Frontal cortex (tissue), 4 donors: ENCODE measurements at places on chromosomes 5 and 9. TPM values are rescaled to one million over a fixed set of nuclear protein-coding genes. Genes with fewer than 3 reads are reported as not detected.

TESK1 gene
- total RNA-seq = 12.2 TPM

WDR31 gene
- total RNA-seq = 2.4 TPM

CXCL14 gene
- 7.7 TPM for total RNA-seq

DOLPP1 gene
- total RNA-seq = 16.7 TPM

FAM219A gene
- 22.4 TPM for total RNA-seq

TNFSF8 gene
- total RNA-seq = under 0.01 TPM

HEMGN gene
- total RNA-seq = 3.7 TPM

UBLCP1 gene
- total RNA-seq = 17.1 TPM

LAMC3 gene
- 2.4 TPM for total RNA-seq

GPR150 gene
- not detected for total RNA-seq

ADAMTS13 gene
- total RNA-seq = 2.0 TPM

KIF4B gene
- 0.41 TPM for total RNA-seq

GRCh38 chr9:100379862-100380261 is 27.1 kb upstream of the TEX10 start:
- no peak for DNase-seq

- DNase-seq = no peak
These were observed 349.4 kb downstream of the SH3GL2 start for GRCh38 chr9:17928228-17928627.

DNA sequence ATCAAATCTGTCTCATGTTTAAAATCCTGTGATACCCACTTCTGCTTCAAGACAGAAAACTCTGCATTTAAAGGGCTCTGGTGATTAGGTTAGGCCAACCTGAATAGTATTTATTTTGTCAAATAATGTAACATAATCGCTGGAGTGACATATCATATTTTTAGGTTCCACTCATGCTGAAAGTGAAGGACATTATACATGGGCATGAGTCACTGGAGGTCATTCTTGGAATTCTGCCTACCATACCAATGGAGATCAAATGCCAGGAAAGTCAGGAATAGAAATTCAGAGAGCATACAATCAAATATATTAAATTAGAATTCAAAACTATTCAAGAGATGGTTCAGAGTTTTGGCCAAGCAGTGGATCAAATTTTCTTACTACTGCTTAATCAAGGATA is 97.1 kb upstream of the PRSS3 start:
- DNase-seq = no peak

DNA sequence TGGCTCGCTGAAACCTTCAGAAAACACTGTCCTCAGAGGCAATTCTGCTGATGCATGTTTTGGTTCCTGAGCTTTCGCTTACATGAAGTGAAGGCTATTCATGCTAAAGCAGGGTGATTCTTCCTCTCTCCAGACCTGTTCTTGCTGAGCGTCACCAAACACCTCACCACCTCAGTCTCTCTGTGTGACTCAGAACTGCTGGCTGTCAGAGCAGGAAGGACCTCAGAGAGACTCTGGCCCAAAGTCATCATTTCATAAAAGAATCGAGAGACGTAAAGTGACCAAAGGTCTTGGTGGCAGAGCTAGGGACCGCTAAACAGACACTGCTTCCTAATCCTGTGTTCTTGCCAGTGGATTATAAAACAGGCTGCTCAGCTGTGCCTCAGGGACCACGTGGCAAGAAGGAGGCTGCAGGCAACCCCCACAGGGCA is 73.8 kb downstream of the LHFPL2 start:
- DNase-seq = no peak

DNA sequence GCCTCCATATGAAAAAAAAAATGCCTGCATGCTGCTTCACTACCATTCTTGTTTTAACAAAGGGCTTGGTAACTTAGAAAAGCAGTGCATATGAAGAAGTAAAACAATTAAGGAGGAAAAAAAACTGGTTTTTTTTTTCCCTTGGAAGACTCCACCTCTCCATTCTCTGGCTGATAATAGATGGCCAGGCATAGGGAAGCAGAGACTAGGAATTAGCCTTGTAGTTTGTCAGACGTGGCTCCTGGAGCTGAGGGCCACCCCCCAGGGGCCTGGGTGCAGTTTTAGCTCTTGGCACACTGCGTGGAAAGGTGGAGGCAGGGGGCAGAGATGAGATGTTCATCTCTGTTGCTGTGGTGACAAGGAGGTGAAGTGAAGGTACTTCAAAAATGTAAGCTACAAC is 42.7 kb downstream of the WDR36 start:
- DNase-seq = no peak

GRCh38 chr9:6214434-6214833 is 1.2 kb upstream of the IL33 start:
- DNase-seq = no peak

GRCh38 chr5:68377733-68378132 is 162.2 kb downstream of the PIK3R1 start:
- no peak for DNase-seq

DNA sequence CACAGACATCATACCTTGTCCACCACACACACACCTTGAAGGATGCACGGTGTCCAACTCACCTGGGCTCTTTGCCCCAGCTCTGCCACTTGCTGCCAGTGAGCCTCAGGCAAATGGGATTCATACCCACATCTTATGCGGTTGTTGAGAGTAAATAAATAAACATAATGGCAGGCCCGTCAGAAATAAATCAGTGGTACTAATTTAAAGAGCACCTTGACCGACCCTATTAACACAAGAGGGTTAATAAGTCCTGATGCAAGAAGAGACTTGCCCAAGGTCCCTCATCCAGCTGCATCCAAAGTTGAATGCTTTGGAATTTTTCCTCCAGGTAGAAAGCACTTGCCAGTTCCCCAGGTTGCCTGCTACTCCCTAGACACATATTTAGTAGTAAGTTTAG is 11.6 kb upstream of the AKNA start:
- no peak for DNase-seq

DNA sequence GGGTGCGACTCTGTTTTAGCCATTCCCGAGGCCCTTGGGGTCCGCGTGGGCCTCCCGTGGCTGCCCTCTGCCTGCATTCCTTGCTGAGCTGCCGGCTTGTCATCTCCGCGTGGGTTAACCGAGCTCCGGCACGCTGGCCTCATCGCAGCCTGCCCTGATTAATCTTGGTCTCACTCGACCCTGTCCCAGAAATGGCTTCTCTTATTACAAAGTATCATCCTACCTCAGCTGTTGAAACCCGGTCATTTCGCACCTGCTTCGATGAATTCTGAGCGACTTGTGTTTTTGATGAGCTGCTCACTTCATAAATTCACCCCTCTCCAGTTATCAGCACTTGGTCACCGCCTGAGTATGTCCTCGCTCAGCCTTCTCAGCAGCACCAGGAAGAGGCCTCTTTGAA is 123.5 kb upstream of the EGFLAM start:
- DNase-seq = no peak

DNA sequence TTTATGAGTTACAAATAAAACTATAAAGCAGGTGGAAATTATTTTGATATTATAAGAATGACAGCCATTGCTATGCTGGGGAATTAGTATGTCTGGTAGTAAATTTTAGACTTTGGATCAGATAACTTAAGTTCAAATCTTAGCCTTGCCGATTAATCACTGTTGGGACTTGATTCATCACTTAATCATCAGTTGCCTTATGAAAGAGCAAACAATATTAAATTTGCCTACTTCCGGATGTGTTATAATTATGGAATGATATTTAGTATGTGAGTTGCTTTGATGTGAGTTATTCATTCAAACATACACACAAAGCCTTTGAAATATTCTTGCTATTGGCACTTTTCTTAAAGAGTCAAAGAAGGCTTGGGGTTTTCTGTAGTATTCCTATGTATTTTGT is 717.7 kb downstream of the BRINP1 start:
- DNase-seq = no peak

GRCh38 chr5:39443911-39444310 is 19.1 kb upstream of the DAB2 start:
- no peak for DNase-seq

DNA sequence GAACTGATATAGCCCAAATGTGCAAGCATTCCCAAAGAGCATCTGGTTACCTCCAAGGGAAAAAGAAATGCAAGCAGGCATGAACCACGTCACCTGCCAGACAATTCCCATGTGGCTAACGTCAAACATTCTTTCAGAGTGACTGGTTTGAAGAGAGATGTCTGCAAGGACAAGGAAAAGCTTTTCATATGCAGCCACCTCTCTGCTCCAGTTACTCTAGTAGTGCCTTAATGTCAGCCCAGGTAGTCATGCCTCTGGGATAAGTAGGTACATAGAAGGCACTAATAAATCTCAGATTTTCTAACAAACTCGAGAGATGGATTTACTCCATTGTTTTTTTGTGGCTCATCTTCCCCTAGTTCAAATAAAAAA is 96.8 kb upstream of the IFNK start:
- DNase-seq = no peak

DNA sequence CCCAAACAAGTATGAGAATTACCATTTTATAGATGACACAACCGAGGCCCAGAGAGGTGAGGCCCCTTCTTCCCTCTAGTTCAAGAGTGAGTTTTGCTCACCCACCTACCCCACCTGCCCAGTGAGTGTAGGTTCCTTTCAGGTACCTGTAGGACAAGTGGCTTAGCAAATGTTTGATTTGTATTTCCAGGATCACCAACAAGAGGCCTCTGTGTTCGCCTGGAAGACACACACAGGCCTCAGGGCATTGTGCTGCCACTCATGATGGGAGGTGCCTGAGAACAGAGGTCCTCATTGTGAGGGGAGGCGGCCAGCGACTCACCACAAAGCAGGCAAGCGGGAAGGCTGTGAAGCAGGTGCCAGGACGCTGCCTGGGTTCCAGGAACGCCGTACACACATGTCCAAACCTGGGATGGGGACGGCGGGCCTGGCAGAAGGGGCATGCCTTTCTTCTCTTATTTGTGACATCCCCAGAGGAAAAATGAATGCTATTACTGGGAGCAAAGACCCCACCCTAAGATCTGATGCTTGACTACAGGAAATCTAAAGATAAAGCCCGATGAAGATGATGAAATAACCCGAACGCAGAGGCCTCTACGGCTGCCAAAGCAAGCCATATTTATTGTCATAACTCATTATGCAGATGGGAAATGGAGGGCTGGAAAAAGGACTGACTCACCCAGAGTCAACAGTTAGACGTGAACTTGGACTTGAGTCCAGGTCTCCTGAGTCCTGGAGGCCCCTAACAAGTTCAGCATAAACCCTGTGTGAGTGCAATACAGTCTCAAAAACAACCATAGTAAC is 60.2 kb upstream of the SLC25A51 start:
- DNase-seq = peak; percentile 62

GRCh38 chr5:957748-958485 is 50.7 kb upstream of the NKD2 start:
- DNase-seq = no peak

DNA sequence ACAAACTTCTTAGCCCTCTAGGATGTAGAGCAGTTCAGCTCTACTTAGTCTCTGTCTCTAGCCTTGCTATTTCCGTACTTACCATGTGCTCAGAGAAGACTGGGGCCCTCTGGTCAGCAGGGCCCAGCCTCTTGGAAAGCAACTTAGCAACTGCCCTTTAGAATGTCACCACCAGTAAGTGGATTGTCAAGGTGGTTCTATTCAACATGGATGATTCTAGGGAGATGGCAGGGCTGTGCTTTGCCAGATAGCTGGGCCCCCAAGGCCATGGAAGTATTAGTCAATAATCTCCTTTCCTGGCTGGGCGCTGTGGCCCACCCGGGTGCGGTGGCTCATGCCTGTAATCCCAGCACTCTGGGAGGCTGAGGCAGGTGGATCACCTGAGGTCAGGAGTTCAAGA is 177.6 kb upstream of the MVB12B start:
- DNase-seq = no peak

DNA sequence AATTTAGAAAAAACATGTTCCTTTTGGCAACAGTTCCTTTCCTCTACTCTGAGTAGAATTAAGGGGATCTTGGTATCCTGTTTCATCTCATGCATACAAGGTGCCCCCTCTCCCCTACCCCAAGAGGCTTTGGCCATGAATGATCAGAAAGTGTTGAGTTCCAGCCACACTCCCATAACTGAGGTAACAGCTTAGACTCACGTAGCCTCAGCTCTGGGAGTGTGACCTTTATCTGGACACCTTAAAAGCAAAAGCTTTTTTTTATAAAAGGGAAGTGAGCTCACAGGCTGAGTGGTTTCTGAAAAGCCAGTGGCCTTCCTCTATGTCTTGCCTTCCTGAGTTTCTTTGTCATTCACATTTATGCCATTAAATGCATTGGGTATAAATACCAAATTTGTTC is 900 bp upstream of the HAVCR2 start:
- DNase-seq = no peak

DNA sequence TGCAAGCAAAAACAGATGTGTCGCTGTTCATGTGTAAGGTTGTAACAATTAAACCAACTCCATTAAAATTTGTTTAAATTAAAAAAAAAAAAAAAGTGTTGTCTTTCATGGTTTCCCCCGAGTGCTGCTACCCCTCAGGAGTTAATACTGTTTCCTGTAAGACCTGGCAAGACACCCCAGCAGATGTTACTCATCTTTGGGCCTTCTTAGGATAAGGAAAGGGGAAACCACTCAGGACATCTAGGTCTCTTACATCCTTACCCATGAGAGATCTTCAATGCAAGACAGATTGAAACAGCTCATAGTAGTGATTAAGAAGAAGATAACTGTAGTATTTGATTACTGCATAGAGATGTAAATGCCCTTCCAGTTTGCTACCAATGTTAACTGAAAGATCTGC is 33.5 kb upstream of the F2R start:
- DNase-seq = no peak

- DNase-seq = no peak
These were observed 139.2 kb upstream of the SMARCA2 start for GRCh38 chr9:1875921-1876448.

DNA sequence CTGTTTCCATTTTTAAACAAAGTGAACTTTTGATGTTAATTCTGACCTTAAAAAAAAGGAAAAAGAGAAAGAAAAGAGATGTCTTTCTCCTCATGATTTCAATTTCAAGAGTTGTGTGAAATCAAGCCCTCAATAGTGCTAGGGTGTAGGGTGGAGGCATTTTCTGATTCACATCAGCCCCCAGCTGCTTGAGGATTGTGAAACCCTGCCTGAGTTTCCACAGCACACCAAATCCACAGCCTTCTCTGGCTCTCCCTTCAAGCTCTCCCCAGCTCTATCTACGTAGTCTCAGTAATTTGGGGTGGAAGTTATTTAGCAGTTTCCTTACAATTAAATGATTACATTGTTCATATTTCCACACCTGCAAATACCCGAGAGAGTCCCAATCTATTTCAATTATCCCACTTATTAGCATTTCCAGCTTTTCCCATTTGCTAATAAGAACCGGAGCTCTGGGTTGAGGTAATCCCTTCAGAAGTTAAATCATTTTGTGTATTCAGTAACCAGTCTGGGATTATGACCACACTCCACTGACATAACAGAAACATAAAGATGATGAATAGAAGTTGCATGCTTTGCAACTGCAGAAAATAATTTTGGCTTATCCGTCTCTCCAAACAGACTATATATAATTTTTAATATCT is 54.9 kb downstream of the MTX3 start:
- DNase-seq = no peak
